CD4-positive, alpha-beta T cell treated with Interferon alpha-2 for 1 hour (primary cell): ENCODE measurements at places on chromosomes 2 and 18.
A peak's percentile ranks its signal among the peaks of the same experiment; 100 is the strongest.

DNA sequence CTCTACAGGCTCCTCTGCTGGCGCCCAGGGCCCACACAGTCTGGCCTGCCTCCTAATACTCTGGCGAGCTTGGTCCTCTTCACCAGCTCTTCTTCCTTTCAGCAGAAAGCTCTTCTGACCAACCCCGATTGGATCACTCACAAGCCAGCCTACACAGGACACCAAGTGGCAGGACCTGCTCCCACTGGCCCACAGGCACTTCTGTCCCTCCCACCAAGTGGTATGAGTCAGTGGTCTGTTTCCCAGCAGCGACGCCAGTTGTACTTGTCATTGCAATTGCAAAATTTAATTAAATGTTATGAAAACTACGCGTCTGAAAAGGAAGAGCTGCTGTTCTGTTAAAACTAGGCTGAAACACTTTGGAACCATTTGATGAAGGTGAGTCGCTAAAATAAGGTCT is 46.7 kb downstream of the NDUFA10 start:
- peak; percentile 65 for DNase-seq

- no peak for DNase-seq
Observed at GRCh38 chr2:129764376-129765325, 214.8 kb upstream of the RAB6C start.

DNA sequence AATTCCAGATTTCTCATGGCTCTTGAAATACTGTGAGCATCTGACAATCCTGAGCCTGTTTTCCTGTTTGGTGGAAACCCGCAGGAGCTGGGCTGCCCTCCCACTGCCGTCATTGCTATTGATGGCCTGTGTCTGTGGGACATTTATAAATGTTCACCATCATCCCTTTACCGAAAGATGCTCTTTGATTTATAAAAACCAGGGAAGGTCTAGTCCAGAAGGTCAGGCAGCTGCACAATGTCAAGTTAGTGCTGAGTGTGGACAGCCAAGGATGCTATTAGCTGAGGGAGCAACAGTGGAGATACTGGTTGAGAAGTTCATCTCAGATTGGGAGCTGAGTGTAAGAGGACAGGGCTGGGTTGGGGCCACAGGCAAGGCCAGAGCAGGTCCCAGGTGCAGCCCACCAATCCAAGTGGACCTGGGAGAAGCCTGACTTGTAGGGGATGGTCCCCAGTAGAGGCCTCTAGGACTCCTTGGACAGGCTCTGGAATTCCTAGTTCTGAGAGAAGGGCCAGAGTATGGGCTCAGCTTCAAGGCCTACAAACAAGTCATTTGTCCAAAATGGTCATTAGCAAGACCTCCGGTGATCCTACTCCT is 55.1 kb downstream of the COPS8 start:
- DNase-seq: no peak

DNA sequence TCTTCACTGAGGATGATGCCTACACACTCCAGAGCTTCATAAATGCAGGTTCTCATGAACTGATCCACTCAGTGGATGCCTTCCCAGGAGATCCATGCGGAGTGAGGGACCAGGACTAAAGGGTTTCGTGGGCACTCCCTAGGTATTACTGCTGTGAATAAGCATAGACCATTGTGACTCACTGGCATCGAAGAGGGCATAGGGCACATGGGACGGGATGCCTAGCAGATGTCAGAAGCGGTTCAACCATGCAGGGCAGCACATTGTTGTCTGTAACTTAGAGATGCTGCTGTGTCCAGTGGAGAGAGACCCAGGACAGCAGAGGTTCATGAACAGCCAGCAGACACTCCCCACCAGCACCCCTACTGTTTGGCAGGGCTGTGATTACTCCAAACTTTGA is 17.2 kb downstream of the GKN2 start:
- no peak for DNase-seq

DNA sequence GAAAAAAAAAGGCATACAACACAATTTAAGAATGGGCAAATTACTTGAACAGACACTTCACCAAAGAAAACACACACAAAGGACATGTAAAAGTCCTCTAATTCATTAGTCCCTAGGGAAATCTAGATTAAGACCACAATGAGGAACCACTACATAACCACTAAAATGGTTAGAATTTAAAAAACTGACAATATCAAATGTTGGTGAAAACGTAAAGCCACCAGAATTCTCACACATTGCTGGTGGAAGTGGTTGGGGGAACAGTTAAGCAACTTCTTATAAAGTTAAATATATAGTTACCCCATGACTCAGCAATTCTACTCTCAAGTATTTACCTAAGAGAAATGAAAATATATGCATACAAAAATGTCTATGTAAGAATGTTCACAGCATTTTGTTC is 11.8 kb downstream of the RTN4 start:
- DNase-seq: no peak

DNA sequence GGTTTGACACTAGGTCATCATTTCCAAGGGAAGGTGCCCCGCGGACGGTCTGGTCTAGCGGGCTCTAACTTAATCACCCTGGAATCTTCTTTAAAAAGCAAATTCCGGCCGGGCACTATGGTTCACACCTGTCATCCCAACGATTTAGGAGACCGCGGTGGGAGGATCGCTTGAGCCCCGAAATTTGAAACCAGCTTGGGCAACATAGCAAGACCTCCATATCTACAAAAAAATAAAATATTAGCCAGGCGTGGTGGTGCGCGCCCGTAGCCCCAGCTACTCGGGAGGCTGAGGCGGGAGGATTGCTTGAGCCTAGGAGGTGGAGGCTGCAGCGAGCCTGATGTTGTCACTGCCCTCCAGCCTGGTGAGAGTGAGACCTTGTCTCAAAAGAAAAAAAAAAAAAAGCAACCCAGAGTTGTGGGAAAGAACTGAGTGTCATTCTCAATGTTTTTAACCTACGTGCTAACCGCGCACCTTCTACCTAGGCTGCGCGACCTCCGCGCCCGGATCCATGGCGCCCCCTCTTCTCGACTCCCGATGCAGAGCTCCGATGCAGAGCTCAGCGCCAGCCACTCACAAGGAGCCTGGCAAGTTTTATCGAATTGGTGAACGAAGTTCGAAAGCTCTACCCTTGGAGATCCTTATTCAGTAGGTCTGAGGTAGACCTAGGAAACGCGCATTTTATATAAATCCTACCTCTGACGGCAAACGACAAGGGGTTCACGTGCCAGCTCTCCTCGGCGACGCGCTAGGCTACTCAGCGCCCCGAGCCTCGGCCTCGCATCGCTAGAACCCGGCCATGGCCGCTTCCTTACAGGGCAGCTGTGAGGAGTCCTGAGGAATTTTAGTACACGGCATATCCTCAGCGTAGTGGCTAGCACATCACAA is 888 bp upstream of the TWSG1 start:
- no peak for DNase-seq

- peak; percentile 10 for DNase-seq
Observed at GRCh38 chr18:50203801-50204604, 9.1 kb upstream of the MYO5B start.

DNA sequence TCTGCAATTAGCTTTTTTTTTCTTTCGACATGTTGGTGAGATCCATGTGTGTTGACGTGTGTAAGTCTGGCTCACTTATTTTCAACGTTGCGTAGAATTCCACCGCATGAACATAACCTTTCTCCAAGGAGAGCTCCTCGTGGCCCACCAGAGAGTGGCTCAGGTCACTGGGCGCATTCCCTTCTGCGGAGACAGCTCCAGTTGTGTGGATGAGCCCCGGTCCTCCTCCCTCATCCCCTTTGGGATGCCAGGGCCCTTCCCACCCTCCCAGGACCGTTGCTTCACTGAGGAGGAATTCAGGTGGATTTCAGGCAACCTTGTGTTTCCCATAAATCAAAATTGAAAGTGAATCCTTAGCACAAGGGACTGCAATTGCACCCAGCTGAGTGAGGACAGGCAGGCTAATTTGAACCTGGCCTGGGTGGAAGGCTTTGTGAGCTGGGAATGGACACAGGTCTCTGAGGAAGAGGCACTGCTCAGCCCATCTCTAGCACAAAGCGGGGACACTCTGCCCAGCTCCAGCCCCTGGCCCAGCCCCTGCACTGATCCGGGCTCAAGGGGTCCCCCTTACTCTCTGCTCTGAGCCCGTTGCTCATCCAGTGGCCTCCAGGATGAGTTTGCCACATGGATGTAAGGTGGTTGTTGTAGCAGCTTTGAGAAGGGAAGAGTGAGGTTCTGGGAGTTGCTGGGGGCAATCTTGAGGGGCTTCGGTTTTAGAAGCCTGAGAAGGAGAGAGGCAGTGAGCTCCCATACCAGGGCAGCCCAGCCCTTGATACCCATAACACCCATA is 57.8 kb upstream of the HAAO start:
- DNase-seq: no peak

GRCh38 chr18:78813156-78813555 is 166.5 kb upstream of the SALL3 start:
- no peak for DNase-seq

GRCh38 chr2:35125278-35125677 is 1230.3 kb upstream of the CRIM1 start:
- no peak for DNase-seq

GRCh38 chr2:210795506-210795905 is 239.1 kb downstream of the CPS1 start:
- DNase-seq: no peak

DNA sequence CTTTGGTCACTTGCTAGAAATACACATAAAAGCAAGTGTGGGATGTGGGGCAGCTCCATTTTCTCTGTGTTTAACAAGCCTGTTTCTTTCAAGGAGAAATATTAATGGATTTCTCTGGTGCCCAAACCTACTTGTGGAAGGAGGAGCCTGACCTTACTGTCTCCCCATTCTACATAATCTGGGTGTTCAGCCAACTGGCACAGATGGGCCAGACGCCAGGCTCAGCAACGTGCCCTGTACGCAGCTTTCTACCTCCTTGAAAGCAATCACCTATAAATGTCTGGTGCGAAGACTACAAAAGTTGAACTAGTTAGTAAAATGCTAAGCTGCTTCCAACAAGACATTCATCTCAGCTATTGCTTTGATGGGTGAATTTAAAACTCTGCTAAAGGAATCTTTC is 33.2 kb upstream of the MYO3B start:
- no peak for DNase-seq
